ENCODE measurements at places on chromosomes 4 and X.

DNA sequence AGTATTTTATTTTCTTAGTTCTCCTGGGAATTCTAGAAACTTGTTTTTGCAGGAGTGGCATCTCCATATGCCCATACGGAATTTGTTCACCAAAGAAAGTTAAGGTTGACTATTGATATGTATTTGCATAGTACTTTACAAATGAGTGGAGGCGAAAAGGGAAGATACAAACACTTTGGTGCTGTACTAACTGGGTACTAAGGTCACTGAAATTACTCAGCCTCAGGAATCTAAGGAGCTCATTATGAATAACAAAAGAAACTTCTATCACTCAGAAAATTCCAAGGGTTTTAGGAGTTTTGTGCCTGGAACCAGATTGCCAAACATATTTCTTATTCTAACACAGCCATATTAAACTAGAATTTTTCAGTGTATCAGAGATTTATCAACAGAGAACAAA is 27.4 kb upstream of the TMPRSS11B start:
- no peak for DNase-seq

GRCh38 chrX:135581496-135581895 is 61.0 kb downstream of the INTS6L start:
- DNase-seq, result no peak

- DNase-seq, result no peak
Measured at GRCh38 chrX:14476205-14476604, 53.1 kb upstream of the GLRA2 start.

DNA sequence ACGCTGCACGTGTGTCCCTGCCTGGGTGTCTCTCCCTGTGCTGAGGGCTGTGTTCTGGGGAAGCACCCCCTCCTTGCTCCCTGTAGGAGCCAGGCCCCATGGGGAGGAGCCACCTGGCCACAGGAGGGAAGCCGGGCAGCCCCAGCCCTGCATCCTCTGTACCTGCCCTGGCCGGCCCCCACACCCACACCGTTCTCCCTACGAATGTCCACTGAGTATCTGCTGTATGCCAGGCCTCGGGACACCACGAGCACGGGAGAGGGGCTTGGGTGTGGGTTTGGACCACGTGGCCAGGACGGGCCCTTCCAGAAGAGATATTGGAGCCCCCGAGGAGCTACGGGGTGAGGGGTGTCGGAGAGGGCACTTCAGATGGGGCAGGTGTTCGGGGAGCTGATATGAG is 6.3 kb downstream of the FGFRL1 start:
- DNase-seq, result no peak

- DNase-seq, result no peak
Measured at GRCh38 chrX:48793935-48794334, 7.5 kb downstream of the GATA1 start.

GRCh38 chrX:100477958-100478357 is 67.9 kb upstream of the PCDH19 start:
- no peak for DNase-seq

- no peak for DNase-seq
Measured at GRCh38 chr4:88097781-88098180, 60.7 kb downstream of the ABCG2 start.

DNA sequence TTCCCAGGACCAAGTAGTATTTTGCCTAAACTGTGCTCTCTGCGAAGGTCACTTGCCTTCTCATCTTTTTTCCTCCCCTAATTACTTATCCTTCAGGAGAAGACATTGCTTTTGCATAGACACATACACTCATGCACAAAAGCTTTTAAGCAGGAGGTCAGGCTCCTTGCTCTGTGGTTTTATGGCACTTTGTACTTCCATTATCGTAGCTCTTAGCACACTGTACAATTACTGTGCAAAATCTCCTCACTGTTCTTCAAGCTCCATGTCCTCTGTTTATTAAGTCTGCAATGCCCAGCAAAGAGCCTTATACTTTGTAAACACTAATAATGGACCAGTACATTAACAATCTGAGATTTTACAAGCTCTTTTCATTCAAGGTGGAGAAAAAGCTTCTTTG is 188.4 kb upstream of the GNPDA2 start:
- DNase-seq, result no peak

DNA sequence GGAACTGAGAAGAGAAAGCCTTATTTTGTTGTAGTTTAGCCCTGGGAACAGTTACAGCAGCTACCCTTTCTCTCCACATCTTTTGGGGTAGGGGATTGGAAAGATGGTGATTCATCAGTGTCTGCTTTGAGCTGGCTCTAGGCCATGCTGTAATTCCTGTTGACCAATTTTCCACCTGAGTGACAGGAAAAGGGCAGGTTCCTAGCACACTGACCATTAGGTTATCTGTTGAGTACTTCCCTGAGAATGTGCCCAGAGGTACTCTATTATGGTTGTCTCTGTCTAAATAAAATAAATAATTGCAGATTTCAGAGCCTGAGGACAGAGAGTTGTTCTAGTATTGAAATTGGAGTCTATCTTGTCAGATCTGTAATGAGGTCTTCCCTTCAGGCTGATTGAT is 109.0 kb downstream of the ENOX2 start:
- no peak for DNase-seq

GRCh38 chrX:134688839-134689238 is 30.6 kb upstream of the PLAC1 start:
- no peak for DNase-seq

GRCh38 chrX:40646489-40647306 is 663 bp downstream of the CXorf38 start:
- peak; percentile 22 for DNase-seq

GRCh38 chr4:146183209-146183608 is 7.7 kb downstream of the LSM6 start:
- DNase-seq, result no peak

GRCh38 chr4:85724791-85725563 is 250.0 kb downstream of the ARHGAP24 start:
- no peak for DNase-seq

- DNase-seq, result no peak
Measured at GRCh38 chrX:10216208-10216607, 59.4 kb downstream of the CLCN4 start.

- DNase-seq, result no peak
Measured at GRCh38 chr4:172982151-172982590, 186.4 kb upstream of the GALNT7 start.

DNA sequence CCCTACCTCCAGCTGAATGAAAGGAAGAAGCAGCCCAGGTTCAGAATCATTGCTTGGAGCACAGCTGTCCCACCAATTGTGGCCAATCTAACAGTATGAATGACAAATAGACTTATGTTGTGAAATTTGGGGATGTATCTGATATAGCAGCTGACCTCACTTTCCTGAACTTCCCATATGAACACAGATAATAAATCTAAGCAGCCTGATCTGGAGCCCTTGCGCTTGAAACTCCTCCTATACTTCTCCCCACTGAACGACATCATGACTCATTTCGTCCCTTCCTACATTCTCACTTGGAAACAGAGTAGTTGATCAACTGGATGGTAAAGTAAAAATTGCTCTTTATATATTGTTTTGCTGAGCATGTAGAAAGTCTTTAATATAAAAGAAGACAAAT is 24.2 kb upstream of the AMELX start:
- DNase-seq, result no peak

DNA sequence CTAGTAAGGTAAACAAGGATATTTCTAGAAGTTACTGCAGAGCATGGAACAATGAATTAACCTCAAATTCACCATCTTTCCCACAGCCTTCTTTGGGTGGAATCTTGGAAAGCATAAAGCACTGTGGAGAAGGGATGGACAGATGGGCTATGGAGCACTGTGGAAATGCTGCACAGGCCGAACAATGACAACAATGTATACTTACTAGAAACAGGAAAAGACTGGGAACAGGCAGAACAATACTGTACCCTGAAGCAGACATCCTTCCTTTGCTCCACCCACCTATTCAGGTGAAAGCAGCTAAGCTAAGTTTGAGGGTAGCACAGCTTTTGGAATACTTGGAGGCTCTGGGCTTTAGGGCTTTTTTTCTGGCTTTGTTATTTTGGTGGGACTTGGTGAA is 250.6 kb upstream of the KLF8 start:
- DNase-seq, result no peak

GRCh38 chr4:25358515-25359275 is 18.4 kb upstream of the ANAPC4 start:
- no peak for DNase-seq

DNA sequence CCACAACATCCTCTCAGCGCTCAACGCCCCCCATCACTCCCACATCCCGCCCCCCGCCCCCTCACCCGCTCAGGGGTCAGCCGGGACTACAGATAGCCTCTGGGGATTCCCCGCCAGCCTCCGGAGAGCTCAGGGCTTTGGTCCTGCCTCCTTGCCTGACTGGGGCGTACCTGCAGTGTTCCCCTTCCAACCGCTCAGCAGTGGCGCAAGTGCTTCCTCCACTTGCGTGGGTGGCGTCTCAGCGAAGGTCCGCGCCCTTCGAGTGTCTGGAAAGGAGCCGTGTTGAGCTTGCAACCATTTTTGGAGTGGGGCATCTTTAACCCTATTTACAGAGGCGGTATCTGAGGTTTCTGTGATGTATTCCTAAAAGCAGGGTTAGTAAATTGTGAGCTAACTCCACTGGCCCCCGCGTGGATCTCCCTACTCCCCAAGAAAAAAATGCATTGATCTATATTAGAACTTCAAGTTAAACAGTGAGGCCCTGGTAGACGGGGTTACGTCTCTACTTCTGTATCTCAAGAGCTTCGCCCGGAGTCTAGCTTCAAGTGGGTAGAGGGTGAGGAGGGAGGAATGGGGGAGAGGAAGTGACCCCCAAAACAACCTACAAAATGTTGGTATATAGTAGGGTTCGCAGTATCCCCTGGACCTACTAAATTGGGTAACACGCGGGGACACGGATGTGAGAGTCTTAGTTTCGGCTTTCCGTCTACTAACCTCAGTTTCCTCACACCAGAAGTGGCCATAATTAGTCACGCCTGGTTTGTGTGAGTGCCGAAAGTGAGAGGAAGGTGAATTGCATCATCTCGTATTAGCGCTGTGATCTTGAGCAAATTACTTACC is 16.1 kb downstream of the NKX3-2 start:
- DNase-seq, result no peak

DNA sequence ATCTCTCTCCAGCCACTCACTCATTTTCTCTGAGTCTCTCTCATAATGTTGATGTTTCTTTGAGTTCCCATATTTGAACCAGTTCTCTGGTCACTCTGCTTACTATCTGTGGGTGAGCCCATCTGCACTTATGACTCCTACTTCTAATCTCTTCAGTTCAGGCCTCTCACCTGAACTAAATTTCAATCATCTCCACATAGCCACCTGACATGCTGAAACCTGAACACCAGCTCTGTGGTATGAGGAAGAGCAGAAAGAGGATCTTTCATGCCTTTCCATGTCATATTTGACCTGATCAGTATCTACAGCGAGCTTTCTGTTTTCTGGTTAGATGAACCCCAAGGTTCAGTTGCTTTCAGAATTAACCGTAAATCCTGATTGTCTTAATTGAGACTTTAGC is 122.2 kb upstream of the ESX1 start:
- no peak for DNase-seq

DNA sequence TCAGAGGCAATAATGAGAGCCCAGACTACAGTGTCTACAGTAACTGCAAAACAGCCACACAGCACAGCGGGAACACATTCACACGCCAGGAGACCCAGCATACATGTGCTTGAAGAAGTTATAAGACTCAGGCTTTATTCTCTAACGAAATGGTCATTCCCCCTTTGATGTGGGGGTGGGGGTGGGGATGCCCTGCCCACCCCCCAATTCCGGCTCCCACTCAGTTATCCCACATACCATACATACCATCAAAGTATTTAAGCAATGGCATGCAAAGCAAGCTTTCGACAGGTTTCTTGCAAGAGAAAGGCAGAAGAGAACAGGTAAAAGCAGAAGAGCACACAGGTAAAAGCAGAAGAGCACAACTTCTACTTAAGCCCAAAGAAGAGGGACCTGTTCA is 3.6 kb downstream of the MECP2 start:
- no peak for DNase-seq

DNA sequence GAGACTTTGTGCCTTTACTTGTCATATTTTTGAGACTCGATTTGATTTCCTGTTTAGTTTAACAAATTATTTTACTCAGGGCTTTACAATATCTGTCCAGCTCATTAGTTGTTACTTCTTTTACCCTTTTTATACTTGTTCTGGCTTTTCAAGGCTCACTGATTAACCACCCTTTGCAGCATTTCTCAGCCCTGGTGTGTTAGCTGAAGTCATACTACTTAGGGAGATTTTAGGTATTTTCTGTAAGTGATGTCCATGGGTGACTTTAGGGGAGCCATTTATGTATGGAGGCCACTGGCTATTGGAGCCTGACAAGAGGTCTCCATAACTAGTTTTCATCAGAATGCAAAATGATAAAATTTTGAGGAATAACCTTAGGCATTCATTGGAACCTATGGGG is 147.2 kb downstream of the RPA4 start:
- DNase-seq, result no peak

GRCh38 chr4:30258949-30259348 is 461.2 kb upstream of the PCDH7 start:
- DNase-seq, result no peak

DNA sequence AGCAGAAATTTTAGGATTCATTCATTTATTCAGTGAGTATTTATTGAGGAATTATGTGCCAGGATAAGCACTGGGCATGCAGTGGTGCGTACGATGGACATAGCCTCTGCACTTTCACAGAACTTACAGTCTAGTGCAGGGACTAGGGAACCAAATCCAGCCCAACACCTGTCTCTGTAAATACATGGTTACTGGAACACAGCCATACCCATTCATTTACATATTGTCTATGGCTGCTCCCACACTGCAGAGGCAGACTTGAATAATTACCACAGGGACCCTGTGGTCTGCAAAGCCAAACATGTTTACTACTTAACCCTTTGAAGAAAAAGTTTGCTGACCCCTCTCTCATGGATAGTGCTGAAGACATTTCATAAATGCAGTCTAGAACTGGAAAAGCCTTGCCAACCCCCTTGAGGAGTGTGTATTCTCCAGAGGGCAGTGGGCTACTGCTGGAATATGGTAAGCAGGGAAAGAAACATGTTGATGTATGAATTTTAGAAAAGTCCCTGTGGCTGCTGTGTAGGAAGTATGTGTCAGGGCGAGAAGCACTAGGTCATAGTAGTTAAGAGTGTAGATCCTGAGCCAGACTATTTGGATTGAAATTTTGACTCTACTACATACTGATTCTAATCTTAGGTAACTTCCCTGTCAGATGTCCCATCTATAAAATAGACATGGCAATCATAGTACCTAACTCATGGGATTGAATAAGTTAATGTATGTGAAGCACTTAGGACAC is 75.5 kb downstream of the GALNT7 start:
- DNase-seq, result no peak
